Effector CD4-positive, alpha-beta T cell (primary cell): ENCODE measurements at places on chromosomes 5 and 9.

- DNase-seq = no peak
Observed at GRCh38 chr5:17005107-17005828, 69.2 kb upstream of the MYO10 start.

GRCh38 chr9:129557192-129558036 is 63.5 kb downstream of the C9orf50 start:
- DNase-seq = no peak

DNA sequence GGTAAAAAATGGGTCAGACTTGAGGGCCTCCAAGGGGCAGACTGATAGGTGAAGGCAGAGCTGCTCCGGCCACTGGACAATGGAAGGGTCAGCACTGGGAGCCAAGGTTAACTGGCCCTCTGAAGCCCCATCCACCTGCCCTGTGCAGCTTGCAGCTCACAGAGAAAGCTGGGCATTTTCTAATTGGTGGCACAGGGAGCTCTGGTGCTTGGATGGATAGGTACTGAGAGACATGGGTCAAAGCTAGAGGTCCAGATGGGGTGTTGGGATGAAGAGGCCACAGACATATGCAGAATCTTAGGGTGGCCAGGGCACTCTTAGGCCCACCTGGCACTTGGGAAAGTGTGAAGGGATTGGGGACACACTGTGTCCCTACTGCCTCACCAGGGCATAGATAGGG is 29.5 kb upstream of the SARDH start:
- no peak for DNase-seq

DNA sequence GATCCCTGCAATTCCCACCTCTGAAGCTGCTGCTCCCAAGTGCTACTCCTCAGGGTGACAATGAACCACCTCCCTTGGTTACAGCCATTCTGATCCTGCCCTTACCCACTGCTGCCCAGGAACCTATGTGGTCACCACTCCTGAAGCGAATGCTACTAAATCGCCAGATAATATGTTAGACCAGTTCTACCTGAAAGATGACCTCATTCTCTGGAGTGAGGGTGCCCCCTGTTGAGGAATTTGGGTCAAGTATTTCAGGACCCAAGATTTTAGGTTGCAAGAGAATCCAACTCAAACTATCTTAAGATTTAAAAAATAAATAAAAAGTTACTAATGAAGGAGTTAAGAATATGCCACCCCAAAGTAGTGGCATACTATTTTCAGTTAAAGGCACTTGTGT is 5.8 kb upstream of the SNAPC3 start:
- peak; percentile 17 for DNase-seq

DNA sequence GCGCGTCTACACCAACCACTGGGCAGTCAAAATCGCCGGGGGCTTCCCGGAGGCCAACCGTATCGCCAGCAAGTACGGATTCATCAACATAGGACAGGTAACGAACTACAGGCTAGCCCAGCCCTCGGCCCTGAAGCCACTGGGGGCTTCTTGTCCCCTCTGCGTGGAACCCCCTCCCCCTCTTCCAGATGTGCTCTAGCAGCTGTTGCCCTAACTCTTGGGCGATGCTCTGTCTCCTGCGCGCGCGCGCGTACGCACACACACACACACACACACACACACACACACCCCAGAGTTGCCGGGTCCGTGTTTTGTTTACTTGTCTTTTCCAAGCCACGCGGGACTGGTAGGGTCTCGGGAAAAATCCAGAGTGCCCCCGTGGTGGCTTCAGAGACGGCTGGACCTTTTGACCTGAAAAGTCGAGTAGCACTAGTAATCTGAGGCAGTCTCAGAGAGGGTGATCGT is 836 bp downstream of the PCSK5 start:
- no peak for DNase-seq

GRCh38 chr5:112475747-112476365 is 56.8 kb upstream of the EPB41L4A start:
- no peak for DNase-seq

DNA sequence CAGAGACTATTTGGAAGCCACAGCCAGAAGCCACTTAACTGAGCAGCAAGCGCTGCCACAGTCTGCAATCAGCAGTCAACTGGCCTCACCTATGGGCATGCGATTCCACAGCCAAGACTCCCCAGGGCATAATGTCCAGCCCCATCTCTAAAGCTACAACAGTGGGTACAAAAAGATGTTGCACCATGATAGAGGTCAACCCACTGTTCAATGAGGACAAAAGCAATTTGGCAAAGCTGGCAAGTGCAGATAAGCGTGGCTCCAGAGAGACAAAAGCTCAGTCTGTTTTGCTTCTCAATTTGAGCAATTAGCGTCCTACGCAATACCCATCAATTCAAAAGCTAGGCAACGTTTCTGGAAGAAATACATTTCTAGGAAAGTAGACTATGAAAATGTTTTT is 3.2 kb downstream of the TAS2R1 start:
- no peak for DNase-seq

DNA sequence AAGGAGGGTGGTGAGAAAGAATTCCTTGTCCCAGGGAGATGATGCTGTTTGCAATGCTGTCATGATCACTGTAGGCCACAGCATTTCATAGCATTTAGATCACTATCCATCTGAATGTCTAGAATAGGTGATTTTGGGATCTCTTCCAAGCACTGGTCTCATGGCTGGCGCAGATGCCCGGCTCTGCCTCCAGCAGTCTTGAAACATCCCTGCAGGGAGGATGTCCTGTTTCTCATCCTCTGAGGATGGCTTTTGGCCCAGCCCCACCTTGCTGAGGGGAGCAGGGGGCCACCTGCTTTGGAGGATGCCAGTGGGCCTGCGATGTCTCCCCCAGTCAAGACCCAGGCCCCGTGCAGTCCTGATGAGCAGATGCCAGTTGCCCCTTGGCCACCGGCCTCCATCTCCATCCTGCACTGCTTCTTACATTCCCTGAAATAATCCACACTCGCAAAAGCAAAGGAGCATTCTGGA is 63.5 kb upstream of the GARNL3 start:
- no peak for DNase-seq

- no peak for DNase-seq
Observed at GRCh38 chr5:124706729-124707361, 39.6 kb downstream of the ZNF608 start.

DNA sequence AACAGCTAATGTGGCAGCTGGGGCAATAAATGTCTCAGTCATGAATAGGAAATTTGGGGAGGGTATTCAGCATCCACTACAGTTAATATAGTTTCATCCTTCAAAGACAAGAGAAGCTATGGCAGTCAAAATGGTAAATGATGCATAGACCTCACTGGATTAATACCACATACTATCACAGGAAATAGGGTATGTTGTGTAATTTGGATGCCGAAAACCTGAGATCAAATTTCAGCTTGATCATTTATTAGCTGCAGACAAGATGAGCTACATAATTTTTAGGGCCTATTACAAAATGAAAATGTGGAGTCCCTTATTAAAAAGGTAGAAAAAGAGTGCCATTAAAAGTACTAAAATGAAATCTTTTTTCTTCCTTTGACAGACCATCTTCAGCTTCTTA is 112.6 kb upstream of the MTAP start:
- no peak for DNase-seq

DNA sequence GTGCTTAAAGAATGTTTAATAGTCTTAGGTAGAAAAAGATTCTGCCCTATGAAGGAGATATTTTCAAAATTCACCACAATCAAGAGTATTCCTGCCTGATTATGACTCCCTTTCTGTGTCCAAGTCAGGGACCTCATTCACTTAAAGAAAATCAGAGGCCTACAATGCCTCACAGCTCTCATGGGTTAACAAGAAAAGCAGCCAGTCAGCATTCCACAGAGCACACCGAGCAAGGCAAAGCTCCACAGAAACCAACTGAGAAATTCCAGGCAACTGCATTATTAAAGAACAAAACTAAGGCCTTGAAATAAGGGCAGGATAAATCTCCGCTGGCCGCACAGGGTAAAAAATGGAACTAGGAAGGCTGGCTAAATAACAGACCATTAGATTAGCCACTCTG is 161.1 kb downstream of the TARS1 start:
- no peak for DNase-seq

DNA sequence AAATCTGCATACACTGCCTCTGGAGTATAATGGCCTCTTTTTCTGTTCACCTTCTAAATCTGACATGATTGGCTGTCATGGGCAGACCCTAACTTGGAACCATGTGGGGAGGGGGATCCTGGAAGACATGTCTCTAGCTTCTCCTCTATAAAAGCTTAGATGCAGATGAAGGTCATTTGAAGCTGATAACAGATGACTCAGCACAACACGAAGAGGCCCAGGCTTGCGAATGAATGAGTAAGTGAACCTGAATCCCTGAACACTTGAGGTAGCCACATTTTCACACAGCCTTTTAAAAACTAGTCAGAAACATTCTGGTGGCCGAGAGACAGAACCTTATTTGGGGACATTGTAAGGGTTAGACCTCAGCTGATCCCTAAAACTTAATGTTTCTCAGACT is 282.6 kb downstream of the ELAVL2 start:
- DNase-seq = no peak

DNA sequence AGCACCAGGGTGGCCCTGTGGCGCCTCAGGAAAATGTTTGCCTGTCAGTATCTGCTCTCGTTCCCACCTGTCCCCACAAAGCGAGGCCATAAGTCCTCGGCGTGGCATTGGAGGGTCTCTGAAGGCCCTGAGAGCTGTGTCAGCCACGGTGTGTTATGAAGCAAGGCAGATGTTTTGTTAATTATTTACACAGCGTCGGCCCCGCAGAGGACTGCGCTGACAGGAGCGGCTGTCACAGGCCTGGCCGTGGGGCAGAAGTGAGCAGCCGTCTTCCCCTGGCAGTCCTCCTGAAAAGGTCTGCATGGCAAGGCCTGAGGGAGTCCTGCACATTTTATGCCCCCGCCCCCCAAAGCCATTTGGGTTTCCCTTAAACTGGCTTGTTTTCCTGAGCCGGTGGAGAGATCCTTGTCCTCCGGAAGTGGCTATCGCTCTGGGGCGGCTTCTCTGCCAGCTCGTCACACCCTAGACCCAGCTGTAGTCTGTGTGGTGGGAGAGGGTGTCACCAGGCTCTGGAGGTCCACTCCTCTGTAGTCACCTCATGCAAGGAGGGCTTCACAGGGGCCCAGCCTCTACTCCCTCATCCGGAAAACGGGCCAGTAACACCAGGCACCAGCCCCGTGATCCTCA is 6.2 kb downstream of the NEK6 start:
- no peak for DNase-seq

DNA sequence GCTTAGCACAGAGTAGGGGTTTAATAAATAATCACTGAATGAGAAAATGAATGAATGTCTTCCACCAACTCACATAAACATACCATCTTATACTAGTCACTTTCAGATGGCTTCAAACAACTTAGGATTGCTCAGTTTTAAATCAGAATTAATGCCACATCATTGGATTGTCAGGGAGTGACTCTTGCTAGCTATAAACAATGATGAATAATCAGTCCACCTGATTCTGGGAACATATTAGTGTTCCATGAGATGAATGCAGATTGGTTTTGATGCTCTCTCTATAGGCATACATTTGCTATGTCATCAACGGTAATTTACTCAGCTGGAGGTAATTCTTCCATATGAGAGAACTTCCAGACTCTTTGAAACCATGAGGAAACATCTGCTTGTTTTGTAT is 97.4 kb downstream of the CDH9 start:
- DNase-seq = no peak

GRCh38 chr5:87924436-87924835 is 344.2 kb downstream of the TMEM161B start:
- DNase-seq = no peak

DNA sequence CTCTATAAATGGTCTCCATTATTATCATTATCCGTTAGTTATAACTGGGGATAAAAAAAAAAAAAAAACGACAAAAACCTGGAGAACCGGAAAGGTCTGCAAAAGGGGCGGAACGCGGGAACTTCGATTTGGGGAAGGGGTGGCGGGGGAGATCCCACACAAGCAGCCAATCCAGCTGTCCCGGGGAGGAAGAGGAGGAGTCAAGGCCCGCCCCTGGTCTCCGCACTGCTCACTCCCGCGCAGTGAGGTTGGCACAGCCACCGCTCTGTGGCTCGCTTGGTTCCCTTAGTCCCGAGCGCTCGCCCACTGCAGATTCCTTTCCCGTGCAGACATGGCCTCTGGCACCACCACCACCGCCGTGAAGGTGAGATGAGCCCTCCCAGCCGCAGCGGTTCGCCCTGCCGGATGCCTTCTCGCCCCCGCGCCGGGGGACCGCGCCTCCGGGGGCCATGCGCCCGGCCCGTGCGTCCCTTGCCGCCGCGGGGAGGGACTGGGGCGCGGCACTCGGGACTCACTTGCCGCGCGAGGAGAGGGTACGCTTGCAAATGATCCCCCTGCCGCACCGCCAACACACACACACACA is at the start of gene MTAP:
Gene MTAP (plus strand): TSS at position 219 of the 583 bp plus-strand sequence. CDS start 113 bp downstream, at position 332.
- DNase-seq = peak; percentile 56

DNA sequence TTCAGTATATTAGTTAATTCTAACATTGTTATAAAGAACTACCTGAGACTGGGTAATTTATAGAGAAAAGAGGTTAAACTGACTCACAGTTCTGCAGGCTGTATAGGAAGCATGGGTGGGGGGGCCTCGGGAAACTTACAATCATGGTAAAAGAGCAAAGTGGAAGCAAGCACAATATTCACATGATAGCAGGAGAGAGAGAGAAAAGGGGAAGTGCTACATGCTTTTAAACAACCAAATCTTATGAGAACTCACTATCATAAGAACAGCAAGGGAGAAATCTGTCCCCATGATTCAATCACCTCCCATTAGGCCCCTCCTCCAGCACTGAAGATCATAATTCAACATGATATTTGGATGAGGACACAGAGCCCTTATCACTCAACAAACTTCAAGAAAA is 324.9 kb downstream of the ZNF608 start:
- DNase-seq = no peak

GRCh38 chr5:122053181-122054109 is 24.6 kb downstream of the LOX start:
- no peak for DNase-seq

- DNase-seq = no peak
Observed at GRCh38 chr5:8615142-8615858, 746.4 kb downstream of the MTRR start.

GRCh38 chr9:34742710-34743109 is 32.8 kb upstream of the CCL21 start:
- no peak for DNase-seq

DNA sequence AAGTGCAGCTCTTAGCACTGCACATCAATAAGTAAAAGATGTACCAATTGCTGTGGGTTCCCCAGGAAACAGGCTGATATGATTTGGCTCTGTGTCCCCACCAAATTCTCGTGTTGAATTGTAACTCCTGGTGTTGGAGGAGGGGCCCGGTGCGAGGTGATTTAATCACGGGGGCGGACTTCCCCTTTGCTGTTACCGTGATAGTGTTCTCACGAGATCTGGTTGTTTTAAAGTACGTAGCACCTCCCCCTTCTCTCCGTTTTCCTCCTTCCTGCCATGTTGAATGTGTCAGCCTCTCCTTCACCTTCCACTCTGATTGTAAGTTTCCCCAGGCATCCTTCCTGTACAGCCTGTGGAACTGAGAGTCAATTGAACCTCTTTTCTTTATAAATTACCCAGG is 93.2 kb upstream of the ACTBL2 start:
- DNase-seq = no peak

DNA sequence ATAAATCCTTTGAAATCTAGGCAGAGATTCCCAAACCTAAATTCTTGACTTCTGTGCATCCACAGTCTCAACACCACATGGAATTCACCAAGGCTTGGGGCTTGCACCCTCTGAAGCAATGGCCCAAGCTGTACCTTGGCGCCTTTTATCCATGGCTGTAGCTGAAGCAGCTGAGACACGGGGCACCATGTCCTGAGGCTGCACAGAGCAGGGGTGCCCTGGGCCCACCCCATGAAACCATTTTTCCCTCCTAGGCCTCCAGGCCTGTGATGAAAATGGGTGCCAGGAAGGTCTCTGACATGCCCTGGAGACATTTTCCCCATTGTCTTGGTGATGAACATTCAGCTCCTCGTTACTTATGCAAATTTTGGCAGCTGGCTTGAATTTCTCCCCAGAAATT is 158.6 kb upstream of the NUDT12 start:
- DNase-seq = no peak

- no peak for DNase-seq
Observed at GRCh38 chr9:131980267-131981016, 99.2 kb downstream of the MED27 start.
